ENCODE measurements at places on chromosomes 6 and 20.

DNA sequence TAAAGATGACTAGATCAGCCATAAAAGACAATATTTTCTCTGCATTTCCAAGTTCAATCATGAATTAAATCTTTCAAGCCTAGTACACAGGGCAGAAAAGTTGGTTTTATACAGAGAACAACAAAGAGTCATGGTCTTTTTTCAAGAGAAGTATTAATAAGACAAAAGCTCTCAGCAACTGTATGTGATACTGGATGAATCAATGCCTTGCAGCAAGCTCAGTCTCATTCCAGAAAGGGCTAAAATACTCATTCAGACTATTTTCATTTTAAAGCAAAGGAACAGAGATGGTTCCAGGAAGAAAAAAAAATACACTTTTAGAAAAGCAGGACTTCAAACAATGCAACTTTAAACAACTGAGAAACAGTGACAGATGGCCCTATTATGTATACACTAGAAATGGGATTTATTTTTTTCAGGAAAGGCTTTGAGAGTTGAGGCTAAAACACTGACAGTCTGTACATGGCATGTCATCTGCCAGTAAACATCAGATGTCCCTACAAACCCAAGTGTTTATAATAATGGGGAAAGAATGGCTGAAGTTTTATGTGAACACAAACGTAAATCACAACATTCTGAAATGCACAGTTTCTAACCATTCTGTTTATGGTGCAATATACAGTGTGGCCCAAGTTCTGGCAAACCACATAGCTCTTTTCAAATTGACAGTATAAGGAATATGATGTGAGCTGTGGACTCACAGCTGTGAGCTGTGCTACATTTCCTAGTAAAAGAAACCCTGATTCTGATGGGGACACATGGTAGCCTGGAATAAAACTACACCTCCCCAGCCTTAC lies 114.3 kb upstream of the DST start:
- no peak for DNase-seq

DNA sequence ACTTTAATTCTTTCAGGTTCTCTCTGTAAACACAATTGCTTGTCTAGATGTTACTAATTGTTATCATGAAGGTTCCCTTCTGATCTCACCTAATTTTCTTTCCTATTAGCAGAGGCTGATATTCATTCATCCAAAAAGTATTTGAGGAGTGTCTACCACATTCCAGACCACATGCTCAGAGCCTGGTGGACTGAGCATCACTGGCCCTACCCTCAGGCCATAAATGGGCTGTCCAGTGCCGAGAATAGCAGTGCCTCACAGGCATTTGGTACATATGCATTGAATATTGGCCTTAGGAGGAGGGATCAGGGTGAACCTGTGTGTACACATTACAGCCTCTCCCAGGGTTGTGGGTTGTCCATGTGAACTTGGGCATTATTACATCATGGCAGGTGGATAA lies 40.4 kb upstream of the PRELID3B start:
- no peak for DNase-seq

- DNase-seq: no peak
Observed at GRCh38 chr20:8066662-8067061, 47.1 kb upstream of the TMX4 start.

DNA sequence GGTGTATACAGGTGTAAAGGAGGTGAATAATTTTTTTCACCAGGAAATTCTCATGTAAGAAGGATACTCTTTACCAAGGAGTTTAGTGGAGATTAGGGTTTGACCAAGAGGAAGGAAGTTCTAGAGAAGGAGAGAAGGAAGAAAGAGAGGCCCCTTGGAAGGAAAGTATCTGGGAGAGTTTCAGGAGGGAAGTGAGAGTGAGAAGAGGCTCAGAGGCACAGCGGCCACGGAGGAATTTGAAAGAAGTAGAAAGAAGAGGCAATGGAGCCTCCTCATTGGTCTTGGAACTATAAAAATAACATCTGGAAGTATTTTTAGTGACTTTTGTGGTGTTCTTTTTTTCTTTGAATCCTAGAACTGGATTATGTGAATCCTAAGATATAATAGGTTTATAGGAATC lies 50.8 kb upstream of the MCUR1 start:
- peak; percentile 93 for DNase-seq

- DNase-seq: no peak
Observed at GRCh38 chr6:32816746-32817204, at the start of gene HLA-DOB. HLA-DOB (minus strand) TSS chr6:32817002; CDS start chr6:32816951, 51 bp downstream.

- no peak for DNase-seq
Observed at GRCh38 chr6:115398607-115399006, 662.1 kb downstream of the FRK start.

DNA sequence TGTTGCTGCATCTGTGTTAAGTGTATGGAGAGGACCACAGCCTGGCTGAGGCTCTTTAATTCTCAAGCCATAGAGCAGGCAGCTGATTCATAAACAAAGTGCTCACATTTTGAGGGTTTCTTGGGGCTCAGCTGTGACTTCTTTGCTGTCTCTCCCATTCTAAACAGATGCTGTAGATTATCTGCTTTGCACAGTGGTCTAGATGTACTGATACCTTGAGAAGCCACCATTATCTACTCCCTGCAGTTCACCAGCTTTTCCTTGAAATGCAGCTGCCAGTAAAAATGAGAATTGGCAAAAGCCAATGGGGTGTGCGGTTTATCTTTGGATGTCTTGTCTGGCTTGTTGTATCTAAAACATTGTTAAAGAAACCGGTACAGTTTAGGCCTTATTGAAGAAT lies 5.2 kb upstream of the CNR1 start:
- no peak for DNase-seq

DNA sequence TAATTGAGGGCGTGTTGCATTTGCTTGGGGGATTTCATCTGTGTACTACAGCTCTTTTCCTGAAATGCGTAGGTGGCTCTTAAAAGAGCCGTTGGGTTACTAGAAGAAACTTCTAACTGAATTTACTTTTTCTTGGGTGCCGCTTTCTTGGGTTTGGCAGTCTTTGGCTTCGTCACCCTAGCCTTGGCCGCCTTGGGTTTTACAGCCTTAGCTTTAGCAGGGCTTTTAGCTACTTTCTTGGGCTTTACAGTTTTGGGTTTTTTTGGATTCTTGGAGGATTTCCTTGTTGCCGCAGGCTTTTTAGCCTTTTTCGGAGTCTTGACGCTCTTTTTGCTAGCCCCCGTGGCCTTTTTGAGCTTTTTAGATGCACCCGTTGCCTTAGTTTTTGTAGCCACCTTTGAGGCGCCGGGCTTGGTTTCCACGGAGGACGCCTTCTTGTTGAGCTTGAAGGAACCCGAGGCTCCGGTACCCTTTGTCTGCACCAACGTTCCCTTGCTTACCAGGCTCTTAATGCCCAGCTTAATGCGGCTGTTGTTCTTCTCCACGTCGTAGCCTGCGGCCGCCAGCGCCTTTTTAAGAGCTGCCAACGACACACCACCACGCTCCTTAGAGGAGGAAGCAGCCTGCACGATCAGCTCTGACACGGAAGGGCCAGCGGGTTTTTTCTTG lies 54.5 kb downstream of the TRIM38 start:
- DNase-seq: no peak

- DNase-seq: no peak
Observed at GRCh38 chr20:62220666-62221568, 839 bp upstream of the HRH3 start.

GRCh38 chr6:67898875-67899274 lies 736.2 kb upstream of the ADGRB3 start:
- DNase-seq: no peak

GRCh38 chr6:7074870-7075269 lies 32.9 kb upstream of the RREB1 start:
- no peak for DNase-seq
